ENCODE measurements at places on chromosomes 5 and 9.

DNA sequence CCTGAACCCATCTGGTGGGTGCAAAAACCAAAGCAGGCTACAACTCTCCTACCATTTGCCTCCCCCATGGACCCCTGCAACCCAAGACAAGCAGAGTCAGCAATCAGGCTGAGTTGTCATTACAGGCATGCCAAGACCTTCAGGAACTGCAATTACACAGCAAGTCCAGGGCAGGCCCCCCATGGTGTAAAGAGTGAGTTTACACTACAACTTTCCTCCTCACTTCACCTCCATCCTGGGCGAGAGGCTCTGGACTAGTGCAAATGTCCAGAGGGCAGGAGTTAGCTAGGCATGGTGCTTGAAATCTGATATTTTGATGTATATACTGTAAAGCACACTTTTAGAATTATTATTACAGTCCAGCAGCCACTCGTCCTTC lies 7.0 kb upstream of the P4HA2 start:
- no peak for DNase-seq

DNA sequence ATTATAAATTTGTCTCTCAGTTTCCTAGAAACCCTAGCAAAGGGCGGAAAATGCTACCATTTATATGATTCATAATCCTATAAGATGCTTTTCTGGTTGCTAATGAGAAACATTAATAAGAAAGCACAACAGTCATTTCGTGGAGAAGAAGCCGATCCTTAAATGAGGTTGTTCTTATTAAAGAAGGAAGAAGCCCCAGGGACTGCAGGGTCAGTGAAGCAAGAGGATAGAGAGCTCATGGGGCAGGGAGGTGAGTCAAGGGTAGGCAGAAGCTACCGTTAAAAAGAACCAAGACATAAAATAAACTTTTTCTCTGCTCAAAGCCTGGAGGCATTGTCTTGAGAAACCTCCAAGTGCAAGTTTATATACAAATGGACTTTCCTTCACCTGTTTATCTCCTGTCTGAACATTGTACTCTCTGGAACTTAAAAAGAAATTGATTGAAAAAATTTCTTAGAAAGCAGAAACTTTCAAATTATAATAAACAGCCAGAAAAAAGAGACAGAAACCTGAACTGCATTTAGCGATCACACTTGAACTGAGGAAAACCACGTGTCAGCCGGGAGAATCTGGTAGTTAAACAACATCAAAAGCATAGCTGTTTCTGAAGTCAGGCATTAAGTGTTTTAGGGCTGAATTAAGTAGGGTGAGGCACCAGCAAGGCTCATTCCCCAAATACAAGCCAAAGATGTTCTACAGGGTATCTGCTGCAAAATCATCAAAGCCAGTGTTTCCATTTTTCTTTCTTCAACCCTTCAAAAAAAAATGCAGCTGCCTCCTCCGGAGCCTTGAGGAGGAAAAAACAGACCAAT lies 21.9 kb downstream of the HTR4 start:
- no peak for DNase-seq

DNA sequence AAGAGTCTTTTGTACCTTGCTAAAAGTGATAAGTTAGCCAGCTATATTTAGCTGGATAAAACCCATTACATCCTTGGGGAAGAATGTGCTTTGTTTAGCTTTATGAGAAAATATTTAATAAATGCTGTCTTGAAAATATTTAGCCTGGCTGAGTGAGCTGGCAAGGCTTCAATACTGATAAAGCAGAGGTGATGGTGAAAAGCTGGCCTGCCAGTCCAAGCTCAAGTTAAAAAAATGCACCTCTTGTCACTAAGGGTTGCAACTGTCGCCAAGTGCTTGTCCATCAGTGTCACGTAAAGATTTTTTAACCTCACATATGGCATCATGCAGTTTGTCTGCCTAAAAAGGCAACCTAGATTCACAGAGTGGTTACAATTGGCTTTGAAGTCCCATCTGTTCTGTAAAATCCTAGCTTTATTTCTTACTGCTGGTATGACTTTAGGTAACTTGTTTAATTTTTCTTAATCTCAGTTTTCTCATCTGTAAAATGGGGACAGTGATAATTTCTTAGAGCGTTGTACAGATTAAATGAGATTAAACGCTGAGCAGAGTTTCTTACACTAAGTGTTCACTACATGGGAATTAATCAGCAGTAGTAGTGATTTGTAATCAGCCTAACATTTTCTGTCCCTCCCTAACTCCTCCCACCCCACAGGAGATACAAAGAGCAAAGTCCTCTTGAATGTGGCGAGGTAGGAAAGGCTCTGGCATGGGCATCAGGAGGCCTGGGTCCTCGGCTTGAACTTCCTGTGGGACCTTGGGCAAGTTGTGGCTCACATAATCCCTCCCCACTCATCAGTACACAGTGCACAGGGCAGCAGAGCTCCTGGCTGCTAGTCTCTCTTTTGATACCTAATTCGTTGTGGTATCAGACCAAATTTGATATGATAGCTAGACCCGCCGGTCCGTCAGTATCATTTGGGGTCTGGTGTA lies 48.7 kb downstream of the PIK3R1 start:
- no peak for DNase-seq

DNA sequence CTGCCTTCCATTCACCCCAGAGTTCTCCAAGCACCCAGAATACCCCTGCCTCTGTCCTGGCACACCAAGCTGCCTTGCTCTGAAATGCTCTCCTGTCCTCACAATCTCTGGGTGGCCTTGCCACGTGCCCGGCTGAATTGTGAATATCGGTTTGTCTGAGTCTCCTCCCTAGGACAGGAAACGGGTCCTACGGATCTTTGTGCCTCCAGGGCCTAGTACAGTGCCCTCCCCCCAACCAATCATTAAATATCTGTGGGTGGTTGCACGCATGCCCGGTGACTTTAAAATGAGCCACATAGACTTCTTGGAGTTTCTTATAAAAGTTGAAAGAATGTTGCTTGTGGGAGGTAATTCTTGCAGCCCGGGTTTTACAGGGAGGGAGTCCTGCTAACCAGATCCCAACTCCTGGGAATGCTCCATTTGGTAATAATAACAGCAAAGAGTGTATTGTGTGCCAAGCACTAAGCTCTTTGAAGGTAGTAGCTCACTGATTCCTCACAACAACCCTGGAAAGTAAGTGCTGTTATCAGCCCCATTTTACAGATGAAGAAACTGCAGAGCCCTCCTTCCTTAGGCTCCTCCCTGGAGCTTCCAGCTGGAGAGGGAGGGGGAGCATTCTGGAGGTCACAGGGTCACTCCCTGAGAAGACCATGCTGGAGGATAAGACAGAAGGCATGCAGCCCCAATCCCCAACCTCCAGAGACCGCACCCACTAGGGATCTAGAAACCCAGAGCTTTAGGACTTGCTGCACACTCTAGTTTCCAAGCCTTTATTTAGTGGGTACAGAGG lies 23.4 kb downstream of the URM1 start:
- DNase-seq: no peak

GRCh38 chr5:160075073-160075472 lies 44.2 kb downstream of the PWWP2A start:
- DNase-seq: no peak

DNA sequence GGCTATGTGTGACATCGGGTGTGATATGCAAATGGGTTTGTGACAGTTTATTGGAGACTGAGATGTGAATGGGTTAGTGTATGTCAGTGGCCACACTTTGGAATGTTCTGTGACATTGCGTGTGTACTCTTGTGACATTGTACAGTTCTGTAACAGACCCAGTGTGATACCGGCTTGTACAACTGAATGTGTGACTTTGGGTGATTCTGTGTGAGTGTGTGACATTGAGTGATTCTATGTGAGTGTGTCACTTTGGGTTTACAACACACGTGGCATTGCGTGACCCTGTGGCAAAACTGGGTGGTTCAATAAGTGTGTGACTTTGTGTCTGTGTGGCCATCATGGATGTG lies 38.2 kb downstream of the CXXC5 start:
- no peak for DNase-seq

DNA sequence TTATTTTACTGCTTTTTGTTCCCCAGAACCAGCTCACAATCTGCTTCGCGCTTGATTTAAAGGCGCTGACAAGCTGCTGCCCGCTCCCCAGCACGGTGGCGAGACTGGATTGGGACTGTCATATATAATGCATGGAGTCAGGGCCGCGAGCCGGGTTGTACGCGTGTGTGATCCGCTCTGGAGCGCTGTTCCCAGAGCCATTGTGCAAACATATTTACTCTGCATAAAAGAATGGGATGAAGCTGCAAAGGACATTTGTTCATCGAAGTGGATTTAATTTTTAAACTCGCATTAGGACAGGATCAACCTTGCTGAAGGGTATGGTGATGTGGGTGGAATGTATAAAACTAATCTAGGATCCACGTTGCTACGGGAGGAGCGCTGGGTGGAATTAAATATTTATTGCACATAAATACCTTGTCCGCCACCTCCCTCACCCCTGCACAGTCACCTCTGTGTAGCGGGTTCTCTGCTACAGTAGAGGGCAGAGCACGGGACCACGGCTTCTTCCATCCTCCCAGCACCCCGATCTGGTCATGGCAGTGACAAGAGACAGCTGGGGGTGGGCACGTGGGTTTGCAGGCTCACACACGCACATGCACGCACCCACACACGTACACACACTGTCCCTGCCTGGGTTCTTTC lies 18.1 kb upstream of the FCN1 start:
- no peak for DNase-seq

- no peak for DNase-seq
Observed at GRCh38 chr5:40547994-40548575, 131.6 kb upstream of the PTGER4 start.

GRCh38 chr5:40437452-40437861 lies 242.3 kb upstream of the PTGER4 start:
- no peak for DNase-seq

DNA sequence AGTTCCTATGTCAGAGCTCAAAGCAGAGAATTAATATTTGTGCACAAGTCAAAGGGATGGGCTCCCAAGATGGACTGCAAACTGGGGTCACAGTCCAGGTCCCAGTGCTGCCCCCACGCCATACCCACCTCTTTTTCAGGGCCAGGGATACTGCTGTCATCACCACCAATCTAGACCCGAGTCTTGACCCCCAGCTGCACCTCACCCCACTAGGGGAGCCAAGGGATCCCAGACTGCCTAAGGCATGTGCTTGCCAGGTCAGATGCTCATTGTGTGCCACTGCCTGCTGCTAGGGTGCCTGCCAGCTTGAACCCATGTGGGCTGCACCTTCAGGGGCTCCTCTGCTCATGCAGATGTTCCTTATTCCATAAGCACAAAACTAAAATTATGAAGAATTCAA lies 215.6 kb upstream of the NREP start:
- no peak for DNase-seq

DNA sequence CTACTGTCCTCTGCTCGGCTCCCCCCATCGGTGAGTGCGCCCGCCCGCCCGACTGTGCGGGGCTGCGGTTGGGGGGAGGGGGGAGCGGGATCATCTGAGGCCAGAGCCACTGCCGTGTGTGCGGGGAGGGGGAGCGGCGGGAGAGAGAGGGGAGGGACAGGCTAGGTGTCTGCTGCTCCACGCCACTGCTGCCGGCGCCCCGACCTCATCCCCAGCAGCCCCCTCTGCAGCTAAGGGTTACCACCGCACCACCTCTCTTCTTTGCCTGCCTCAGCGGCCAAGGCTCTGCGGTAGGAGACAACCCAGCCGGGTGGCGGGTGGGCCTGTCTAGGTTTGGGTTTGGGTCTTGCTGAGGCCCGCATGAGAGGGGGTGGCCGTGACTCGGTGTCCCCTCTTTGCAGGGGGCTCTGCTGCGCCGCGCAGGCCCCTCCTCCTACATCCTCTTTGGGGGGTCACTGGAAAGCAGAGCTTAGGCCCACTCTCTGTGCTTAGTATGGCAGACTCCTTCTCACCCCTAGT lies 670 bp upstream of the PURA start:
- no peak for DNase-seq

GRCh38 chr5:77427998-77428397 lies 64.1 kb downstream of the WDR41 start:
- no peak for DNase-seq

DNA sequence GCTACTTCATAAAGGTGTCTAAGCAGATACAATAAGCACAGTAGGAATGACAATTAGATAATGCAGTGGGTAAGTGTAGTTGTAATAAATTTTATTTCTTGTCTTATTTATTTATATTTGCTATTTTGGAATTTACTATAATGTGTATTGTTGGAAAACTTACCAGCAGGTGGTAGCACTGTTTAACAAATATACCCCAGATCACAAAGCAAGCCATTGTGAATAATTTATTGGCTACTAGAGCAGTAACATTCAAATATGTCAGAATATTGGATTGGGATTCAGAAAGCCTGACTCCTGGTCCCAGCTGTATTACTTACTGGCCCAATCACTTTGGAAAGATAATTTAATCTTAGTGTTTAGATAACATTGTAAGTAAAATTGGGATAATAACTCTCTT lies 78.0 kb downstream of the ISOC1 start:
- peak; percentile 11 for DNase-seq

DNA sequence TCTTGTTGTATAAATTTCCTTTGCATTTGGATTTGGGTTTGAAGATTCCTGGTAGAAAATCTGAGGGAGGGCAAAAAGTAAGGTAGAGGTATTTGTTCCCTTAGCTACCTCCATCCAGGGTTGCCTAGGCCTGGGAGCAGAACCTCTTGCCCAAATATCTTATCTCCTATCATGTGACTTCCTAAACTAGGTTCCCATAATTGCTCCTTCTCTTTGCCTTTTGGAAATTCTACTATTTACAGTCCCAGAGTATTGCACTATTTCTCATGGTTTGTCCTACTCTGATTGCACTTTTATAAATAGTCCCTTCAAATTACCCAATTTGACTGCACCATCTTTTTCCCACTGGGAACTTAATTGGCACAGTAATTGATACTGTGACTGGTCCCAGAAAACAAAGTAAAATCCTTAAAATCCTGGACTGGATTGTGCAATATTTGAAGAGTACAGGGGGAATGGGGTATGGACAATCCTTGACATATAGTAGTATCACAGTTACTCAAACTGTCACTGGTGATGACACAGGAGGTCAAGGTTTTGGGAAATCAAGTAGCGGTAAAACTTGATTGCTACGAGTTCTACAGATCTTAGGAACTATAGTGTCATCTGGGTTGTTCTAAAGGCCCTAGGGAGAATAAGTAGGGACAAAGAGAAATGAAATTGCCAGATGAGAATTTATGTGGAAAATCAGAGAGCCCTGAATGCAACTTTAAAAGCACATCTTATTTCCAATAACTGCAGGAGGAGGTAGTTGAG lies 31.5 kb upstream of the TMED7 start:
- no peak for DNase-seq
